ENCODE measurements at places on chromosomes 5 and 9.
A peak's percentile ranks its signal among the peaks of the same experiment; 100 is the strongest.

- no peak for DNase-seq
These were observed 39.6 kb upstream of the SPATA31E1 start for GRCh38 chr9:87842878-87843585.

- no peak for DNase-seq
These were observed 23.4 kb downstream of the AKNA start for GRCh38 chr9:114364134-114365041.

DNA sequence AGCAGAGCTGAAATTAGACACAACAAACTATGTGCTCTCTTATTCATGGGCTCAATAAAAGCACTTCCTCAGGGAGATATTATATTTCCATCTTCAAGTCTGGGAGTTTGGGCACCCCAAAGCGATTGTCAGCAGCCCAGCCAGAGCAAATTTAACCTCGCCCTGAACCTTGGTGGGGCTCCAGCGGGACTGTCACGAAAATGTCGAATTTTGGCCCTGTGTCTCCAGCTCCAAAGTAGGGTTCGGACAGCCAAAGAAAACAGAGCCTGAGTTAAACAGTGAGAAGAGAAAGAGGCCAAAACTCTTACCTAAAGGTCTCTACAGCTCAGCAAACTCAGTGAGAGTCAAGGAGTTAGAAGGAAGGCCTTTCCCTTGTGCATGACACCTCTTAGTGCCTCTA, 432.9 kb downstream of the SPATA31D1 start:
- no peak for DNase-seq

DNA sequence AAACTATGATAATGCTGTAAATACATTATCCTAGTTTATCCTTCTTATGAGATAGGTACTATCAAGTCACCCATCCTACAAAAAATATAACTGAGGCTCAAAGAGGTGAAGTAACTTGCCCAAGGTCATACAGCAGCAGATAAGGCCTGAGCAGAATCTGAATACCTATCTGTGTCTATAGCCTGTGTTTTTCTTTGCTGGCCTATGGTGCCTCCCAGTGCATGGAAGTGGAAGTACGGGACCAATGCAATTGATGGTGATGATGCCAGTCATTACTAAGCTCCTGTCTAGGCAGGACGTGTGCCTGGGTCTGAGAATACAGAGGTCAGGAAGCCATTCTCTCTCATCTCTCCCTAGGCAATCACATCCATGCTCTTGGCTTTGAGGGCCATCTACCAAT, 67.8 kb downstream of the FAT2 start:
- peak; percentile 0 for DNase-seq

All from NCI-H2227 treated with DMSO at 0.1 percent for 48 hours (cell line).